Panc1 (cell line): ENCODE measurements at places on chromosomes 4 and X. TPM values are rescaled to one million over a fixed set of nuclear protein-coding genes. Genes with fewer than 3 reads are reported as not detected.

Gene TRPC3
- 0.08 TPM for total RNA-seq

GRCh38 chr4:119692001-119692400 is 63.4 kb upstream of the PDE5A start:
- no peak for DNase-seq

DNA sequence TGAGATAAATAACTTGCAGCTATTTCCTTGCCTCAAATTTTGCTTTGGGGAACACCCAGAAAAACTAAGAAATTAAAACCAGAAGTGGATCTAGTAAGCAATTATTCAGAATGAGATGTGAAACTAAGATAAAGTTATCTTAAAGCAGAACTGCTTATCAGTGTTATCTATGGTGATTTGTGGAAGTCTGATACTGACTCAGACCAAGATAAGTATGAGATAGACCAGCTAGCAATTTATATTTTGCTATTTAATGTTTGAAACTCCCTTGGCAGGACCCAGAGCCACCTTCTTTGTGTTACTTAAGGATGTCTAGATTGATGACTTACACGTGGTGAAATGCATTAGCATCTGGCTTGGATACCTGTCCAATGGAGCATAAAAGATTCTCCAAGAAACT is 368.1 kb downstream of the EPHA5 start:
- no peak for DNase-seq

- DNase-seq, result no peak
These were observed 30.6 kb downstream of the CLCN4 start for GRCh38 chrX:10187421-10187820.

DNA sequence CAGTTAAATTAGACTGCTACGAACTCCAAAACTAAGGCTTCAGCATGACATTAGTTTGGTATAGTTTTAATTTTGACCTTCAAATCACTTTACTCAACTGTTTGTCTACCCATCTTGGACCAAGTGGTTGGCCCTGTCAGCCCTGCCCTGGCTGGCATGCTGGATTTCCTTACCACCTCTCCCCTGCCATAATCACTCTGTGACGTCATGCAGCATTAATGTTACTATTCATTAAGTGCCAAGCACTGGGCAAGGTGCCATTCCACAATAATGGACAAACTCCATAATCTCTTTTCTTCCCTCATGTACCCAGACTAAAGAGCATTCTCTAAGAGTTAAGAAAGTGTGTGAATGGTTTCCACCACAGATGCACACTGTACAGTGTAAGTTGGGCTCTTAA is 277.0 kb upstream of the INTU start:
- DNase-seq, result no peak

DNA sequence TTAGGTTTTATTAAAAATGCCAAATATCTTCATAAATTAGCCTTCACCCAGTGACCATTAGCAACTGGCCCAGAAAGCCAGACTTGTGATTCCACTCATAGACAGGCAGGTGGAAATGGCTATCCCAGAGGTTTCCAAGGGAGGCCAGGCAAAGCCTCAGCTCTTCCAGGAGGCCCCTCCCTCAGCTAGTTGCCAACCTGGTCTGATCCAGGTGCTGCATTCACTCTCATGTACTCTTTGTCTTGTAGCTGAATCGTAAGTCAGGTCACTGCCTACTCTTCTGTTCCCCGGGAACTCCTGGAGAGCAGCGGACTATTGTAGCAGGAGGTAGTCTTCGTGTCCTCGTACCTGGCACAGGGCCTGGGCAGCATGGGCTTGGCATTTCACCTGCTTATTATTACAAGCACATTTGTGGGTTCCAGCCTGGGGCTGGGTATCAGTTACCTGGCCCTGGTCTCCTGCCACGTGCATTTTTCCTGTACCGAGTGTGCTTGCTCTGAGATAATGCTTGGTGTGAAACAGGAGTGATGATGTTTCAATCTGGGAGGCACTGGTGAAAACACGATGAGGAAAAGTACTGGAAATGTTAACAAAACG is 101.6 kb downstream of the FAM193A start:
- no peak for DNase-seq

DNA sequence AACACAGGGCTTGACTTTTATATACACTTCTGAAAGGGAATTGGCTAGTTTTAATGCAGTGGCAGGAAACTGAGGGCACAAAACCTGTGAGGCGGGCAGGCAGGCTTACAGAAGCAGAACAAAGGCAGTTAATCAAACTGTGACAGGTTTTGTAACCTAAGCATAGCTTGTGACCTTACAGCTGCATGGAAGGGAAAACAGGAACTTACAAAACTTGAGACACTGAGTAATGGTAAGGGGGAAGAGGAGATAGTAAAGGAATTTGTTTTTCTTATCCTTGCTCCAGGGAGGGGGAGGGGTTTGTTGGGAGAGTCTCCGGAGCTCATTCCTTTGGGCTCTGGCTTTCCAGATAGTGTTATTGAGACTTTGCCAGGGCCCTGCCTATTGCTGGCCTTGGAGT is 55.6 kb downstream of the SLITRK4 start:
- no peak for DNase-seq

DNA sequence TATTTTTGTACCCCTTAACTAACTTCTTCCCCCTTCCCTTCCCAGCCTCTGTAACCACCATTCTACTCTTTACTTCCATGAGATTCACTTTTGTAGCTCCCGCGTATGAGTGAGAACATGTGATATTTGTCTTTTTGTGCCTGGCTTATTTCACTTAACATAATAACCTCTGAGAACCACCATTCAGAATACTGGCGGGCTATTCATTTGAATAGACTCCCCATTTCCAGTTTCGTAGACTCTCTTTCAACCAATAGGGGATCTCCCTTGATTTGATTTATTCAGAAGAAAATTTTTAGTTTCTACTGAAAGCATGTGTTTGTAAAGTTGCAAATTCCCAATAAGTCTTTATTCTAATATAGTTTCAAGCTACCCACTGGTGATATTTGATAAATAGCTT is 117.2 kb downstream of the GATB start:
- DNase-seq, result no peak
